ENCODE measurements at places on chromosomes 4 and X.

DNA sequence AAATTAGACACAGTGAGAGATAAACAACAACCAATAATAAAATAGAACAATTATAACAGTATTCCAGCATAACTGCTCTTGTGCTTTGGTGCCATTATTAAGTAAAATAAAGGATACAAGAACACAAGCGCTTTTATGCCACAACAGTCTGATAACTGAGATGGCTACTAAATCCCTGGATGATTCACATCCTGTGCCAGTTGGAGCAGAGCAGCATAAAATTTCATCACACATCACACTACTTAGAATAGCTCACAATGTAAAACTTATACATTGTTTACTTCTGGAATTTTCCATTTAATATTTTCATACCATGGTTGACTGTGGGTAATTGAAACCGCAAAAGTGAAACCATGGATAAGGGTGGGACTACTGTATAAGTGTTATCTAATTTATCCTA is 399.9 kb upstream of the CNKSR2 start:
- DNase-seq = no peak

DNA sequence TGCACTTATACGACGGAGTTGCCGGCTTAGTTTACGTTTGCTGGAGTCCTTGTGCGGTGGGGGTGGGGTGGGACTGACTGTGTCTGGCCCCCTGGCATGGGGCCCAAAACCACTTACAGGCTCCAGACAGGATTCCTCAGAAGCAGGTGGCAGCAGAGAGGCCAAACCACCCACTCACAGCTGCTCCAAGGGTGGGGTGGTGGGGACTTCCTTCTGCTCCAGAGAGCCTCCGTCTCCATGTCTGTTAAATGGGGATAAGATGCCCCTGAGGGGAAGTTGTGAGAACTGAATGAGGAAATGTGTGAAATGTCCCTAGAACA is 36.7 kb downstream of the PSAPL1 start:
- no peak for DNase-seq

- no peak for DNase-seq
These were observed 2.8 kb upstream of the LGI2 start for GRCh38 chr4:25033526-25033925.

DNA sequence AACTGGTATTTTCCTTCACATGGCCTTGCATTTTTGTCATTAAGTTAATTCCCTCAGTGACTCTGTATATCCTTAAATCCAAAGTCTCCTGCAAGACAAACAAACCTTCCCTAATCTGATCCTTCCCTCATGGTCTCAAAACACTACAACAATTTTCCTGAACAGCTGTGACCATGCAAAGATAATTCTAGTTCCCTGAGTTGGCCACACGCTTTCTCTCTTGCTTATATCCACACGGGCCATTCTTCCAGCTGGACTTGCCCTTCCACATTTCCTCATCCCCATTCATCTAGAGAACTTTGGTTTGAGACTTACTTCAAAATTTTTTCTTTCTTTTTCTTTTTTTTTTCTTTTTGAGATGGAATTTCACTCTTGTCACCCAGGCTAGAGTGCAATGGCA is 1590.7 kb downstream of the STIM2 start:
- DNase-seq = no peak

DNA sequence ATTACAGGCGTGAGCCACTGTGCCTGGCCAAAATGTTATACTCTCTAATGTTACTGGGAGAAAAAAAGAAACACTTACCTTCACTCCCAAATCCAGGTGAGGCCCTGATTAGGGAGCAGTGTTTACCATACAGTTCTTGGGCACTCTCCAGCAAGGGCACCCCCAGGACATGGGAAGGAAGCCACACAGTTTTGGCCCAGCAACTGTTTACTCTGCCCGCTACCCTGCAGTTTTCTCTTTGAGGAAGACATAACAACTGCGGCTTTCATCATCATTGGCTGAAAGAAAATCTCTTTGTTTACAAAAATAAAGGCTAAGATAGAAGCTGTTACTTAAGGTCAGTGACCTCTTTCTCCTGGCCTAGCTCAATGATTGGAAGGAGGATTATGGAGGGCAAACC is 145.5 kb upstream of the DUSP21 start:
- DNase-seq = no peak

DNA sequence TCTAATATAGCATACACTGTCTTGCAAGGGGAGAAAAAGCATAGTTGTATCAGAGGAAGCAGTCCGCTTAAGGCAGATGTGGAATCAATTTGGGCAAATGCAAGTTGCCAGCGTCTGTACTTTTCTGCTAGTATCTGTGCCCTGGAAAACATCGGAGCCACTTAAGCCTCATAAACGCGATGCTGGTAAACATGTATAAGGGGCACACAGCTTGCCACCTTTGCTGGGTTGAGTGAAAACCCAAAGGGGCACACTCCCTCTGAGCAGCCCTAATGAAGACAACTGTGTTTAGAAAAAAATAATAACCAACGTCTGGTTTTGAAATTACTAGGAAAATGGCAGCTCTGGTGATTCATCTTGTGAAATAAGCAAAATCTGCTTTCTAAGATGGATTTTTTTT is 24.3 kb downstream of the SMIM20 start:
- DNase-seq = no peak

- no peak for DNase-seq
These were observed 76.9 kb upstream of the RPL34 start for GRCh38 chr4:108543359-108543968.

DNA sequence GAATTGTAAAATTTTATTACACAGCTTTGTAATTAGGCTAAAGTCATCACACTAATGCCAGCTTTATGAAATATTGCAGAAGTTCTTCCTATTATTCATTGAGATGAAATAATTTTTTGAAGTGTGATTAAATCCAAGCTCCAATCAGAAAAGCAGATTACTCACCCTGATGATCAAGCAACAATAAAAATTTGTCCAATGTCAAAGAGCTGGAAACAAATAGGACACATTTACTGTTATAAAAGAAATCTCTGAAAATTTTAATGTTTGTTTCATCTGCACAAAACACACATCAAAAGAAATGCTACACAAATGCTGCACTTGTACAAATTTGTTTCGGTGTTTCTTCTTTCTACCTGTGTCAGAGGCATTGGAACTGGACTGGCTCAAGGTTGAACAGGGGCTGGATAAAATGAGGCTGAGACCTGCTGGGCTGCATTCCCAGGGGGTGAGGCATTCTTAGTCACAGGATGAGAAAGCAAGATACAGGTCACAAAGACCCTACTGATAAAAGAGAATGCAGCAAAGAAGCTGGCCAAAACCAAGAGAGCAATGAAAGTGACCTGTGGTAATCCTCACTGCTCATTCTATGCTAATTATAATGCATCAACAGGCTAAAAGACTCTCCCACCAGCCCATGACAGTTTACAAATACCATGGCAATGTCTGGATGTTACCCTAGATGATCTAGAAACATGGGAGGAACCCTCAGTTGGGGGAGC is 78.3 kb downstream of the GASK1B start:
- no peak for DNase-seq

DNA sequence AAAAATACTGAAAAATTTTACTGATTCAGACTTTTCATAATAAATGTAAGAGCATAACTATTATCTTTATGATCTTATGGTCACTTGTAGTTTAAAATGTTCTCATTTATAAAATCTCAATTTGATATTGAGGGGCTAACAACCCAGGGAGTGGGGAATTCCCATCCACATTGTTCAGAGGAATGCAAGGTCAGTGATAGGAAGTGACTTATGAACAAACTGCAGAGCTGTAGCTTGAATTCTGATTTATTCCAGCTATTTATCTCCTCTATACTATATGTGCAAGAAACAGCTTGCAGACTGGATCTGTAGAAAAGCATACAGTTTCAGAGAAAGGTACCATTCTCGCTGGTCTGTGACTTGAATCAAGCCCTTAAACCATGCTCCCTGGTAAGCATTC is 61.6 kb downstream of the SEC24D start:
- DNase-seq = no peak

- DNase-seq = no peak
These were observed 260.6 kb upstream of the EMCN start for GRCh38 chr4:100778431-100778830.

DNA sequence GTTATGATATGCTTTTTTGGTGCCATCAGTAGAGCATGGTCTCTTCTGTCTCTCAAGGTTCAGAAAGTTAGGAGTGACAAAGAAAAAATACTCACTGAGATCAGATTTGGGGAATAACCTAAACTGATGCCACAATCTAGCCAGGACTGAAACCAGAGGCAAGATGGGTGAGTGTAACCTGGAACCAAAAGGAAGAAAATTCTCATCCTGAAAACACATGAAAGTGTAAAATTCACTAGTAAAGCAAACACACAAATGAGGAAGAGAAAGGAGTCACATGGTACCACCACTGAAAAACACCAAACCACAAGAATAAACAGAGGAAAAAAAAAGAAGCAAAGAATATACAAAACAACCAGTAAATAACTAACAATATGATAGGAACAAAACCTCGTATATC is 96.4 kb downstream of the ANXA10 start:
- DNase-seq = no peak

GRCh38 chrX:150547375-150548115 is 20.9 kb upstream of the MTM1 start:
- no peak for DNase-seq

- DNase-seq = no peak
These were observed 114.0 kb upstream of the FRG1 start for GRCh38 chr4:189826657-189827056.

- peak; percentile 14 for DNase-seq
These were observed 27.8 kb upstream of the ADH7 start for GRCh38 chr4:99462875-99463464.

GRCh38 chrX:115650449-115650848 is 89.5 kb downstream of the PLS3 start:
- DNase-seq = no peak

DNA sequence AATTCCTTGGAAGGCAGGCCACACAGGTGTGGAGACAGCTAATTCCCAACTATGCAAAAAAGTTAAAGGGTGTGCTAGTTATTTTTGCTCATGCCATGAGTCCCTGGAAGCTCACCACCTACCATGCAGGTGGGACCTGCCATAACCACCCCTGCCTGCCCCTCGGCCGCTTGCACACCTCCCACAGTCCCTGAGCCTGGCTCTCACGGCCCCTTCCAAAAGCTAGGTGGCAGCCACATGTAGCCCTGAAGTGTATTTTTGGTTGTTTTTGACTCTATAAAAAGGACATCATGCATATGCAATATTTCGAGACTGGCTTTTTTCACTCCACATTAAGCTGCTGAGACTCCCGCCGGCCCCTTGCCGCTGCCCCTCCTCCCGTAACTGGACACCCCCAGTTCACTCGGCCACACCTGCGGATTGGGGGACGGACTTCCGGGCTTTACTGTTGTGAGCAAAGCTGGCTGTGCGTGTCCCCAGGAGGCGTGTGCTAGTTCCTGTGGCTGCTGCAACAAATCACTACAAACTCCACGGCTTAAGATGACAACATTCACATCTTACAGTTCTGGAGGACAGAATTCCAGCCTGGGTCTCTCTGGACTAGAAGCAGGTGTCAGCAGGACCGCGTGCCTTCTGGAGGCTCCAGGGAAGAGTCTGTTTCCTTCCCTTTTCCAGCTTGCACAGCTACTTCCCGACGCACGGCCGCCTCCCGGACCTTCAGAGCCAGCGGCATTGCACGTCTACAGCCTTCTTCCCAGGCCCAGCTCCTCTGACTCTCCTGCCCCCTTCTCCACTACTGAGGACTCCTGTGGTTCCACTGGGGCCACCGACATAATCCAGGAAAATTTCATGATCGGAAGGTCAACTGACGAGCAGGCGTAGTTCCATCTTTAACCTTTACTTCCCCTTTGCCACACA is 24.8 kb downstream of the ZFYVE28 start:
- no peak for DNase-seq

GRCh38 chrX:137234651-137235402 is 201.0 kb upstream of the GPR101 start:
- DNase-seq = no peak

- no peak for DNase-seq
These were observed 597.7 kb downstream of the PCDH18 start for GRCh38 chr4:136934601-136935000.

DNA sequence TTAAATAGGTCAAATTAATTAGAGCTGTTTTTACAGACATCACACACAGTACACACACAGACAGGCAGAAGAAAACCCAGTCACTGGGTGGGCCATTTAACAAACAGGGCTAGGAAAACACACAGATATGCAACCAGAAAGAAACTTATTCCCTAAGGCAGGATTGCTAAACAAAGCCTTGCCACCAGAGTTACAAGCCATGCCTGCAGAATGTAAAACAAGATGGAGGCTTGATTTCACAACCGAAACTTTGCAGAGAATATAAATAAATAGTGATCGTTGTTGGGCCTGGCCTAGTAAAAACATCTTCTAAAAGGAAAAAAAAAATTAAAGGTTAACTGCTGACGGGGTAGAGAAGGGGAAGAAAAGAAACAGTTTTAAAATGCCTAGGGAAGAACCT is 212.3 kb downstream of the NAP1L3 start:
- DNase-seq = no peak

DNA sequence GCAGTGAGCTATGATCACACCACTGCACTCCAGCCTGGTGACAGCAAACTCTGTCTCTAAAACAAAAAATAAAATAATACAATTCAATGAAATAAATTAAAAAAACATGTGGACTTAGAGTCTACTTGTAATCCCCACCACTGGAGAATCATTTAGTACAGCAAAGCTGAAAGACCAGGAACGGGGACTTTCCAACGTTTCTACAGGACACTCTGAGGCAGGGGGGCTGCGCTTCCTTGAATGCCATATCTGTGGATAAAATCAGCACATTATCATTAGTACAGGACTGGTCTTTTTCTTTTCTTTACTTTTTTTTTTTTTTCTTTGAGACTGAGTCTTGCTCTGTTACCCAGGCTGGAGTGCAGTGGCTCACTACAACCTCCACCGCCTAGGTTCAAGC is 124.8 kb downstream of the MXRA5 start:
- DNase-seq = no peak

DNA sequence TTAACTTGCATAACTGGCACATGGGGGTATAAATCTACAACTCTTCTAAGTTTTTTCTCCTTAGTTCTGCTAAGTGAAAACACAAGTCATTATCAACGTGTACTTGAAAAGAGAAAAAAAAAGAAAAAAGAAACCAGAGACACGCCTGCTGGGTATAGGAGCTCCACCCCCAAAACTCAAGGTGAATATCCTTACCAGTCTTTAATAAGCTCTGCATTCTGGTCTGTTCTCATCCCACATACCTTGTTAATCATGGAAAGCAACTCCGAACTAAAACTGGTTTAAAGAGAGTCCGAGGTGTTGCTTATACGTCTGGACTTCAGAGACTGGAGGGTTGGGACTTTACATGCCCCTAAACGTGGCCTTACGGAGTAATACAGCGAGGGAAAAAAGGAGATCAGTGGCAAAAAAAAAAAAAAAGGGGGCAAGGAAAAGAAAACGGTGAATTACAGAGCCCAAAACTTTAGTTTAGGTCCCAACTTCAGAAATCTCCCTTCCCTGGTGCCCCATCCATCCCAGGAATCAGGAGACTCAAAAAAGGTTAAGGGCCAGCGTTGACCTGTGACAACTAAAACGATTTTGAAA is 1.0 kb downstream of the PGRMC2 start:
- no peak for DNase-seq

DNA sequence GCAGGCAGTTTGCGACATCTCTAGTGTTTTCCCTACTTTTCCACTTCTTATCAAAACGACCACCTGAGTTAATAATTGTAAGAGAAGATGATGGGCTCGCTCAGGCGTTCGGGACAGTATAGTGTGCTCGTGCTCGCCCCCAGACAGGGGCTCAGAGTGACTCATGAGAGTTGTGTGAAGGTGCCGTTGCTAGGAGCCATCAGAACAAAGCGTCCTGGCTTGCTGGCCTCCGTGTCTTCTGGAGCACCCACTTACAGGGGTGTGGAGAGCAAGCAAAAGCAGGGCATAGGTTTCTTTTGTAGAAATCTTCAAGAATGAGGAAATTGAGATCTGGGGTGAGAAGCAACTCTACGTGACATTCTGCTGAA is 73.0 kb upstream of the ADGRG2 start:
- DNase-seq = no peak

GRCh38 chr4:150577796-150578195 is 4.2 kb upstream of the MAB21L2 start:
- DNase-seq = no peak

Data from activated CD8-positive, alpha-beta memory T cell treated with anti-CD3 and anti-CD28 coated beads for 4 hours (primary cell).